Anterior cingulate cortex (tissue), 58 donors: ENCODE measurements at places on chromosomes 1 and 21.

DNA sequence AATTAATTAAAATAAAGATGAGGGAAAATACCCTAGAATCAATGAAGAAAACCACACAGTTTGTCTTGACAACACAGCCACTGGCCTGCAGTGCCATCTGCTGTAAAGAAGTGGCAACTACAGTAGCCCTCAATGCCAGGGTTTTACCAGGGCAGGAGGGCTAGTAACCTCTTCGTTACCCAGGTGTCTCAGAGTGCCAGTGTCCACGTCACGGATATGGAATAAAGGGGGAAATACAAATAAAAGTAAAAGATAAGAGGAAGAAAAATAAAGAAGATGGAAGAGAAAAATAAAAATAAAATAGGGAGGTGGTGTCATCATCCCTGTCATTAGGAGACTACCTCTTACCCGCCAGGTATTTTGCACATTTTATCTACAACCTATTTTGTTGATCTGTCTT, 14.2 kb upstream of the SLC44A3 start:
- DNase-seq: no peak

GRCh38 chr1:100861379-100861778, 33.3 kb downstream of the EXTL2 start:
- DNase-seq: no peak

DNA sequence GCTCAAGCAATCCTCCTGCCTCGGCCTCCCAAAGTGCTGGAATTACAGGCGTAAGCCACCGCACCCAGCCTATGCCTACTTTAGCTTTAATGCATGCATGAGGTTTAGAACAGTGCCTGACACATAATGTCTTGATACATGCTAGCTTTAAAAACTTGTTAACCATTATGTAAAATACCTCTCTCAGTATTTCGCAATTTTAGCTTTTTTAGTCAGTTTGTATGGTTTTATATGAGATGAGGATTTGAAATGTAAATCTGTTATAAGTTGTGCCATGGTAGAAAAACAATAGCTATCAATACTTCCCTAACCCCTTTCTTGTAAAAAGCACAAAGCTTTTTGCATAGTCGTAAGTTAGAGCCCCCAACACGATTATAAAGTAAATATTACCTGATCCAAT, 4.7 kb upstream of the AKNAD1 start:
- DNase-seq: no peak

DNA sequence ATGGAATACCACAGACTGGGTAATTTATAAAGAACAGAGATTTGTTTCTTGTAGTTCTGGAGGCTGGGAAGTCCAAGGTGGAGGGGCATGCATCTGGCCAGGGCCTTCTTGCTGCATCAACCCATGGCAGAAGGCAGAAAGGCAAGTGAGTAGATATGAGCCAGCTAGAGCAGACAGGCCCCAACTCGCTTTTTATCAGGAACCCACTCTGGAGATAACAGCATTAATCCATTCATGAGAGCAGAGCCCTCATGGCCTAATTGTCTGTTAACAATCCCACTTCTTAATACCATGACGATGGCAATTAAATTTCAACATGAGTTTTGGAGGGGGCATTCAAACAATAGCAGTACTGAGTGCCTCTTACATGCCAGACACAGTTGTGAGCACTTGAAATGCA, 87.2 kb upstream of the SOX13 start:
- DNase-seq: no peak

- DNase-seq: peak; percentile 55
Measured at GRCh38 chr1:240091614-240092300, at the start of gene FMN2. Gene FMN2, plus strand, starts transcription at chr1:240091883. Its CDS starts 227 bp downstream, at chr1:240092110.

GRCh38 chr1:160086456-160086892, 5.1 kb downstream of the KCNJ9 start:
- no peak for DNase-seq

DNA sequence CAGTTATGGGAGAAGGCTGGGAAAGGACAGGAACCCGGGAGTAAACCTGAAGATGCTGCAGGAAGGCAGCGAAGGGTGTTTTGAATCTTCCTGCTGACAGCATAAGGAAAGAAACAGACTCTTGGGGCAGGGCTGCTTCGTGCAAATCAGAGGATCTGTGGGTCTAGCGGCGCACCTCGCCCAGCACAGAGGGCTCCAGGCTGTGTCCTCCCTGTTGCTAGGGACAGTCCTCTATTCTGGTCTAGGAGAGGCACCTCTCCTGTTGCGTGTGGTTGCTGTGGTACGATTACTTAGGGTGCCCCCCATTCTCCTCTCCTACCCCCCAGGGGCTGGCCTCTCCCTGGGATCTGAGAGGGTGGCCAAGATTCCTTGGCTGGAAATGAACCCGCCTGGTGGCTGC, 11.4 kb downstream of the C2CD2 start:
- DNase-seq: no peak

GRCh38 chr1:59076612-59077011, 220.3 kb upstream of the FGGY start:
- DNase-seq: no peak

DNA sequence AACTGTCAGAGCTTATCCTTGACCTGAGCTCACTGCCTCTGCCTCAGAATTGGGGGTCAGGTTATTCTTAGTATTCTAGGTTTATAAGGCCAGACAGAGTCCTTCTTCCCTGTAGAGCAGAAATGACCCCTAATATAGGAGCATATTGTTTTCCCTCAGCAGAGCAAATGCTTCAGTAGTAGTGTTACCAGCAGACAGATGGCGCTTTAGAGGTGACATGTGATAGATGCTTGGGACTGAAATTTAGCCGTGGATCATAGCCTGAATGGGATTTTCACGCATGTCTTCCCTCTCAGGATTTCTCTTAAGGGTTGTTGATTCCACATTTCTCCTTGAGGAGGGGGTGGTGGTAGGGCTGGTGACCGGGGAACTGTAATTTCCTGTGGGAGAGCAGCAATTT, 24.5 kb downstream of the ADARB1 start:
- DNase-seq: no peak

DNA sequence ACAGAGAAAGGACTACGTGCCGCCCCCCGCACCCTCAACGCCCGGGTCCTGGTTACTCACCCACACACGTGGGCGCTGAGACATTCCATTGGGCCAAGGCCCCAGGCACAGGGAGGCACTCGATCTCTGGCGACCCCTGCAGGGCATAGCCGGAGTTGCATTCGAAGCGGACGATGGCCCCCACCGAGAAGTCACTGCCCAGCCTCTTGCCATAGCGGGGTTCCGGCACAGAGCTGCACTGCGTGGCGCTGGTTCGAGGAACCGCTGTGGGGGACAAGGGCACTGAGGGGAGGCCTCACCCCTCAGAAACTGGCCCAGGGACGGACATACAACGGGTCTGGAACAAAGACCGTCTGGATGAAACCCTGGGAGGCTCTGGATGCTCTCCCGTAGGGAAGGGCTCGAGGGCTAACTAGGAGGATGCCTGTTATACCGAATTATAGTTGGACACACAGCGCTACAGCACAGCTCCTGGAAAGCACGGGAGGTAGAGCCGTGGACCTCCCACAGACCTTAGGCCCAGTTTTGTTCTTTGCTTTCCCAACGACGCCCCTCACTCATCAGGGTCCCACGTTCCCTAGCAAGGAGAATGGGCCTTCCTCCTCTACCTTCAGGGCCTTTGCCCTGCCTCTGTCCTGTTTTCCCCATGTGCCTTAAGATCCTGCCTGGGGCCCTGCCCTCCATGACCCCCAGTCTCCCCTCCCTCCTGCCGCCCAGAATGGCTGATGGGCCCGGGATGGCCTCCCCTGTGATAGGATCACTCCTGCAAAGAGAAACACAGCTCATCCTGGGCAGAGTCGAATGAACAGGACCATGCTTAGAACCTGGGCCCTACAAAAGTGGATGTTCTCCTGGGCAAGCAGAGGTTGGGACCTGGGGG, 152.8 kb downstream of the ZSCAN20 start:
- no peak for DNase-seq

- DNase-seq: peak; percentile 6
Measured at GRCh38 chr1:214331827-214332423, 51.0 kb downstream of the SMYD2 start.

DNA sequence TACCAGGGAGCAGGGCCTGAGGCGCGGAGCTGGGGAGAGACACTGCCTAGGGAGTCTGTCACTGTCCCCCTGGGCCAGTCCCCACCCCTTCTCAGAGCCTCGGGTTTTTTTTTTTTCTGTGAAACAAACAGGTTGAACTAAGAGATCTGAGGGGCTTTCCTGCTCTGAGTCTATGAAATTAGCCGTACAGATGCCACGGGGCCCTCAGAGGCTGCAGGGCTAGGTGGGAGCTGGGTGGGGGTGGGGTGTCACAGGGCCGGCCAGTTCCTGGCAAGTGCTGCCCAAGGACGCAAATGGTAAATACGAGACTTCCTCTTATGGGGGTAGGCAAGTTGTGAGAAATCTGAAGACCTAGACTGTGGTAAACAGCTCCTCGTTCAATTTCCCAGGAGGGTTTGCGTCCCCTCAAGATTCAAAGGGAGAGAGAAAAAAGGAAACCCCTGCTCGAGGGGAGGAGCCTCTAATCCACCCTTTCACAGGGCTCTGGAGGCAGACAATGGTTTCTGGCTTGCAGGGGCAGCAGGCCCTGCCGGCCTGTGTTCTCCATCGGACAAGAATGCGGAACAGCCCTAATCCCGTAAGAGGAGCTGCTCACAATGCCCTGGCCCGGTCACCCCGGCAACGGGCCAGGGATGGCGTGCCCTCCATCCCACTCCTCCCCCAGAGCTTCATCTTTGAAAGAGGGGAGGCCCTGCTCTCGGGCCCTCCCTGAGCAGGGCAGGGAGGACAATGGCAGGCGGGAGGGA, 7.8 kb downstream of the NUAK2 start:
- DNase-seq: no peak

- DNase-seq: no peak
Measured at GRCh38 chr1:90048043-90048442, 53.1 kb downstream of the ZNF326 start.

GRCh38 chr21:37908691-37909090, 7.6 kb downstream of the KCNJ6 start:
- no peak for DNase-seq

GRCh38 chr1:90434460-90434859, 282.6 kb downstream of the BARHL2 start:
- no peak for DNase-seq
